ENCODE measurements at places on chromosomes 3 and 15.
A peak's percentile ranks its signal among the peaks of the same experiment; 100 is the strongest.

DNA sequence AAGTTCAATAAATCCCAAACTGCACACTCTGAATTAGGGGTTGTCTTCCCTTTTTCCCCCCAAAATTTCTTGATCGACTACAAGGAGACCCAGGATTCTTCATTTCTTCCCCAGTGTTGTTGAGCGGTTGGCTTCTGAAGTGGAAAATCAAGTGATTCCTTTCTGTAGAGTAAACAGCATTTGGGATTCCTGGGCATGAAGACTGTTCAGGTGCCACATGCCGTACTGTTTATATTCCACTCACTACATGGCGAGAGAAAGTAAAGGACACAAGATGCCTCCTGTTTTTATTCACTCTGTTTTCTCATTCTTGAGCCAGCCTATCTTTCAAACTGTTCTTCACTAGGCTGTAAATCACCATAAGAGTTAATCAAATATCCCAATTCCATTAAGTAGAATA lies 12.6 kb downstream of the FSTL1 start:
- no peak for DNase-seq

DNA sequence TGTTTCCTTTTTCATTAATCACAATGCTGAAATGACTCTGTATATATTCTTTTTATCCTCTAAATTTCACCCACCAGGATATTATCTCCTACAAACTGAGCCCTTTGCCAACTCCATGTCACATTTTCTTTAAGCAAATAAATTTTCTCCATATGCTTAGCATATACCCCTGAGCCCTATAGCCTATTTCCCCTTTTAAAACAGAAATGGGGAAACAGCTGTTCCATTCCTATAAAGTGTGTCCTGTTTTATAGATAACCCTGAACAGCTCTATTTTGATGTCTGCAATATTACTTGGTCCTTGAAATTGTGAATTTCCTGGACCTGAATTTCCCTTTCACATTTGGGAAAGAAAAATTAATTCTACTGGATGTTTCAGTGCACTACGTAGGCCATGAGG lies 15.6 kb upstream of the FILIP1L start:
- no peak for DNase-seq

GRCh38 chr3:69442771-69443311 lies 57.0 kb upstream of the FRMD4B start:
- no peak for DNase-seq

DNA sequence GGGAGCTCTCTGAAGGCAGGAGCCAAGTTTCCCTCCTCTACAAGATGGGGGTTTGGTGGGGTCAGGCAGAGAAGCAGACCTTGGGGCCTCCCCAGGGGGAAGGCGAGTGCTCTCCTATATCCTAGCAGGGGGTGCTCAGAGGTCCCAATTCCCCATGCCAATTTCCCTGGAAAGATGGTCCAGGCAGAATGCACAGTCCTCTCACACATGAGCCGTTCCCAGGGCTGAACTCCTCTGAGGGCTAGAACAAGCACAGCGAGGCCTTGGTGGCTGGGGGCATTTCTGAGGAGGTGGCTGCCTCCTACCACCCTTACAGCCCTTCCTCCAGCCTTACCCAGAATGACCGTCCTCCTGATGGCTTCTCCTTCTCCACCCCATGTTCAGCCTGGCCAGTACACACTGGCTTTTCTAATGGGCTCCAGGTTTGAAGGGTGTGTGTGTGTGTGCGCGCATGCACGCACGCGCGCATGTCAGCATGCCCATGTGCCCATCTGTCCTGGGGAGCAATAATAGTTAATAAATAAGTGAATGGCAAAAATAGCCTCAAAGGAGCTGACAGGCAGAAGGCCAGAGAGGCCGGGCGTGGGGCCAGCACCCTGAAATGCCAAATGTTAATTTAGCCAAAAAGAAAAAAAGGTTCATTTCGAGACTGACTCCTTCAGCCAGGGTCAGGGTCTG lies 24.4 kb downstream of the ADCY5 start:
- no peak for DNase-seq

DNA sequence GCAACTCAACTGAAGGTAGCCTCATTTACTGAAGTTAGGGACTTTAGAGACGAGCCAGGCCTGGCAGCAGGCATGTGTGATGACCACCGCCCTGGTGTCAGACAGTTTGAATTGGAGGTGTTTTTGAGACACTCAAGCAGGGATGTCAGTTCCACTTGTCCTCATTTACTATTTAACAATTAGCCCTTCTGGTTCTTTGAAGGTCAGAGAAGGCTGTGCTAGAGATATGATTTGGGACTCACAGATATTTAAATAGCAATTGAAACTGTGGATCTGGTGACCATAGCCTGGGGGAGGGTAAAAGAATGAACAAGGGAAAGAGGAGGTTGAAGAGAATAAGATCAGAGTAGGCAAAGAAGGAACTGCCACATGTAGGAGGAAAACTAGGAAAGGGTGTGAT lies 74.6 kb downstream of the REC114 start:
- no peak for DNase-seq

GRCh38 chr3:149575961-149576564 lies 81.8 kb downstream of the WWTR1 start:
- DNase-seq = no peak

- no peak for DNase-seq
Observed at GRCh38 chr3:119717520-119717919, 14.7 kb downstream of the CFAP91 start.

- DNase-seq = no peak
Observed at GRCh38 chr15:100198442-100198841, 143.3 kb downstream of the ADAMTS17 start.

- DNase-seq = peak; percentile 85
Observed at GRCh38 chr15:59689626-59690236, 611 bp upstream of the BNIP2 start.

GRCh38 chr15:75449585-75450306 lies 1.7 kb downstream of the SIN3A start:
- DNase-seq = no peak

- DNase-seq = no peak
Observed at GRCh38 chr15:78625606-78626280, 4.9 kb upstream of the CHRNA3 start.

DNA sequence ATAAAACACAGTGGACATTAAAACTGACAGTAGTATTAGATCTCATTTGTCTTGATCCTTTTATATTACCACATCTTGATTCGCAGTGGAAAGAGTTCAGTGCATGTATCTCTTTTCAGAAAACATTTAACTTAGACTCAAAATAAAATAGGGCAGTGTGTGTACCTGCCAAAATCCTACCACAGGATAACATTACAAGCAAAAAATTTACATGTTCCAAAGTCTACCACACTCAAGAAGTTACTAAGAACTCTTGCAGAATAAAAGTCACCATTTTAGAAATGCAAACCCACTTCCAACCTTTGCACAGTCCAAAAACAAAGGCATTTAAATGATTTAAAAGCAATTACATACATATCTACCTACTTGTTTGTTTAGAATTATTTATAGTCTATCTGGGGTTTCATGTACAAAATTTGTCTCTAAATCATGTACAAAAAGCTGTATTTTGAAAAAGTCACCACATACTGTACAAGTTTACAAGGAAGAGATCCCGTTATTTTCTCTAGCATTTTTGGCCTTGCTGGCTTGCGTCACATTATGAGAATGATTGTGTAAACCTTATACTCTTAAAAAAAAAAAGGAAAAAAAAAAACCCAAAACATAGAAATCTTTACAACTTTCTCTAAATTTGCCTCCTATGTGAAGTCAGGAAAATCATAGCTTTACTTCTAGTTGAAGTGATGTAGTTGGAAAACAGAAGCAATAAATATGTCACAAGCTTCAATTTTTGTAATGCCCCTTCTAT lies 153.8 kb downstream of the ADAM10 start:
- peak; percentile 45 for DNase-seq

GRCh38 chr3:111605493-111605892 lies 10.3 kb upstream of the ZBED2 start:
- DNase-seq = no peak

- no peak for DNase-seq
Observed at GRCh38 chr3:120568202-120568531, 28.0 kb upstream of the NDUFB4 start.

DNA sequence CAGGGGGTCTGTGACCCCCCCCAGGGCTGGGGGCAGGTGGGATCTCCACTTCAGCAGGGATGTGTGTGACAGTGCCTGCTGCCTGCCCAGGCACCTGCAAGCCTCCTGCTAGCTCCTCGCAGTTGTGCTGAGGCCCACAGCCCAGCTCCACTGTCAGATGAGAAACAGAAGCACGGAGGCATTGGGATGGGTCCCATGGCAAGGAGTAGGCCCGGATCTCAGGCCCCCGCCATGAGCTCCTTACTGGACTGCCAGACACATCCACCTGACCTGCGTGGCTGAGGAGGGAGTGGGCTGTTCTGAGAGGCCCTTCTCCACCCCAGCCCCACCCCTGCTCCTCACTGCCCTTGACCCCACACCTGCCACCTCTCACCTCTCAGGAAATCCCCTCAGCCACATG lies 18.2 kb upstream of the SKOR1 start:
- DNase-seq = no peak

- no peak for DNase-seq
Observed at GRCh38 chr15:80490431-80490990, 86.3 kb downstream of the ARNT2 start.

- no peak for DNase-seq
Observed at GRCh38 chr15:78536134-78536533, 4.1 kb upstream of the PSMA4 start.
